ENCODE measurements at places on chromosomes 6 and 20.

DNA sequence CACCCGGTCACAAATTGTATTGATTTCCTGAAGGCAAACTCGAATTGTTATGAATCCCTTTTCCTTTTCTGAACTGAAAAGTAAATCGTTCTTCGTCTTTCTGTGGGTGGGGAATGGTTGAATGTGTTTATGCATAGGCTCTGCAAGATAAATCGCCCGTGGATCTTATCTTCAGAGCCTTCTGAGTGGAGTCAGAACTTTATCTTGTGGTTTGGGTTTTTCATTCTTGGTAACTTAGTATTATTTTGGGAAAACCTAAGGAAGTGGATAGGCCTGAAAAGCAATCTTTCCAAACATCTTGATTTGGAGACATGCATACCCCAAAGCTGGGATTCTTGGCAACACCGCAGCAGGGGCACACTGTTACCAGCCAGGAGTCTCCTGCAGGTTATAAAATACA lies 122.4 kb downstream of the MAP3K7 start:
- no peak for DNase-seq

GRCh38 chr20:58168843-58169242 lies 59.6 kb downstream of the ANKRD60 start:
- no peak for DNase-seq

- DNase-seq: no peak
Observed at GRCh38 chr6:22467645-22468044, 101.7 kb upstream of the HDGFL1 start.

DNA sequence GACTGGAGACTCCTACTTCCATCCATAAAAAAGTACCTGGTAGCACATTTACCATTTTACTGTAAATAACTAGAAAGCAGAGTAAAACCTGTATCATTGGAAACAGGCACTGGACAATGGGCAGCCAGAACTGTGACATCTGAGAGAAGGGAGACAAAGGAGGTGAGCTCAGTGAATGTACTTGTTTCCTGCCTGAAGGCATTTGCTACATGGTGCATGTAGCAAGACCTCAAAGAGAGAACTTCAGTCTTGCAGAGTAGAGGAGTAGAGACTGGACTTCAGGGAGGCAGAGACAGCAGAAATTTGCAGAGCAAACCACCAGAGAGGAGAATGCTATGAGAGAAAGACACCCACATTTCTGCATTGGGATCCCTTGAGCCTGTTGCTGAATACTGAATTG lies 171.0 kb upstream of the CCN2 start:
- no peak for DNase-seq

GRCh38 chr6:132687306-132687705 lies 26.5 kb downstream of the VNN1 start:
- DNase-seq: no peak

DNA sequence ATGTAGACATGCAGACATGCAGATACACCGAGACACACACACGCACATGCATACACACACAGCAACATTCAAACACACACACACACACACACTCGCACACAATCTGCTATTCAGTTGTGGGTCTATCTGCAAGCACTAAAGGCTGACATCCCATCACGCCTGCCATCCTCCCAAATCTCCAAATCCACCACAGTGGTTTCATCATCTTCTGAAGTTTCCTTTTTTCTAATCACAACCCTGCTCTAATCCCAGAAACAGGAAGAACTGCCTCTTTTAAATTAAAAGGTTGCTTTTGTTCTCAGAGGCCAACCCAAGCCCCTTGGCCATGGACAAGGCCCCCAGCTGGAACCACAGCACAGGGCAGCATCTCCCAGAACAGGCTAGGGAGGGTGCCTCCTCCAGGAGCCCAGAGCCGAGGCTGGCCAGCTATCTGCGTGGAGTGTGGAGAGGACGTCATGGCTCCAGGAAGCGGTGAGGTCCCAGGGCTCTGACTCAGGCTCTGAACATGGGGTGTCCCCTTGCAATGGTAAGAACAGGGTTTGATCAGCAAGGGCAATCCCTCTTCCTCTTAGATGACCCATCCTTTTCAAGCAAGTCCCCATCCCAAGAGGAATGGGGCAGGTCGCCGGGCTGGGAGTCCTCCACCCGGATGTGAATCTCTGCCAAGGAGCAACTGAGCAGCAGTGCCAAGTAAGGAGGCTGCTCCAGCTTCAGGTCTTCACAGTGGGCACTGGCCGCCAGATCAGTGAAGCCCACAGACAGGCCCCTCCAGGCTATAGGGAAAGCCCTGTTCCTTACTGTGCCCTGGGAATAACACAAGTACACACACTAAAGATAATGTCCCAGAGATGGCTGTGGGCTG lies 14.7 kb downstream of the FOXF2 start:
- no peak for DNase-seq

- no peak for DNase-seq
Observed at GRCh38 chr6:11710311-11710761, 68.3 kb downstream of the ADTRP start.

DNA sequence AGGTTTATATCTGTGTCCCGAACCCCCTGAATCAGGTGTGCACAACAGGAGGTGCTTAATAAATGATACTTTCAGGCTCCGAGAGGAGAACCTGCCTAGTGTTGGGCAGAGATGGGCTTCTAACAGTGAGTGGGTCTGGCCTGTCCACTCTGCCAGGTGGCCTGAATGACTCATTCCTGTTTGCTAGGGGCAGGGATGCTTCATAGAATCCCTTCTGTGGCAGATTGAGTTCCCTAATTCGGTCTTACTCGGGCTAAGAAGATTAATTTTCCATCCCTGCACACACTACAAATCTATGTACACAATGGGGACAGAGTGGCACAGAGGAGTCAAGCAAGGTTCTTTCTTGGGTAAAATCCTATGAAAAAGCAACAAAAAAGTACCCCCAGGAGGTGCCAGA lies 19.8 kb downstream of the SDC4 start:
- DNase-seq: no peak

- DNase-seq: no peak
Observed at GRCh38 chr6:122669868-122670267, 59.7 kb downstream of the PKIB start.

- DNase-seq: no peak
Observed at GRCh38 chr6:12280458-12280857, 9.7 kb upstream of the EDN1 start.

DNA sequence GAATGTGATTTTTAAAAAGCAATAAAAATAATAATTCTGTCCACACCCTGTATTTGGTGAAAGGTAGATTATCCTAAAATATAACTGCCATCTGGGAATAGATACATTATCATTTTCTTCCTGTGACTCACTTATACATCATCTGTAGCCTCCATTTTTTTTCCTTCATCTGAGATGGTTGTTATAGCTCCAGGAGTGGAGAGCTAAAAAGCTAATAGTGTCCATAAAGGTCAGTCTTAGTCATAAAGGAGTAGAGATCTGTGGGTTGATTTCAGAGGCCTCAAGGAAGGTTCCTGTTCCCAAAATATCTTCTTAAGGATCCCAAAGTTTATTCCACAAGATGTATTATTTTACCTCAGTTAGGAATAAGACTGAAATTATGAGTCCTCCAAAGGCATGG lies 41.1 kb downstream of the FBXO5 start:
- DNase-seq: no peak

- no peak for DNase-seq
Observed at GRCh38 chr6:143264379-143264778, 186.1 kb downstream of the ADAT2 start.

DNA sequence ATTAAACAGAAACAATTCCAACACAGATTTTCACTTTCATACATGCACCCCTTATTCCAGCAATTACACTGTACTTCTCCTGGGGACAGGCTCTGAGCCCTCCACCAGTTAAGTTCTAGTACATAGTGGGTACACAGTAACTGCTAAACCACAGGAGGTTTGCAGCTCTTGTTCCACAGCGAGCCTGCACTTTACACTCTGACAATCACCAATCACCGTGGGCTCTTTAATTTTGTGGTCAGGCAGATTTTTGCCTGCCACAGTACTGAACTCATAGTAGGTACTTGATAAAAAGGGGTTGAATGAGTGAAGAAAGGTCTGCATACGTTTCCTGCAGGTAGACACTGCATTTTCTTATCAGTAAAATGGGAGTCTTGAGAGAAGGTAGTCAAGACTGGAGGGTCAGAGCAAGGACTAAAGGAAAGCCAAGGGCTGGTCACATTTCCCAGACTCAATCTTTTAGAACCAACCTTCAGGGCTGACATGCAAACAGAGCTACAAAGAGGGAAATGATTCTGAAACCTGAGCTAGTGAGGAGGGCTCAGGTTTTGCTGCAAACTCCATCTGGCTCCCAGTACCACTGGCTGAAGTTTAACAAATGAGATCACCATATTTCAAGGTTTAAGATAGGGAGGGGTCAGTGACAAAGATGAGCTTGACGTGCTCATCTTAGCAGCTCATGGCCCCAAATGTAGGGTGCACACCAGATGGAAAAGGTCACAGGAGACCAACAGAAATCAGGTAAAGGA lies 404.6 kb downstream of the BTBD9 start:
- DNase-seq: no peak

DNA sequence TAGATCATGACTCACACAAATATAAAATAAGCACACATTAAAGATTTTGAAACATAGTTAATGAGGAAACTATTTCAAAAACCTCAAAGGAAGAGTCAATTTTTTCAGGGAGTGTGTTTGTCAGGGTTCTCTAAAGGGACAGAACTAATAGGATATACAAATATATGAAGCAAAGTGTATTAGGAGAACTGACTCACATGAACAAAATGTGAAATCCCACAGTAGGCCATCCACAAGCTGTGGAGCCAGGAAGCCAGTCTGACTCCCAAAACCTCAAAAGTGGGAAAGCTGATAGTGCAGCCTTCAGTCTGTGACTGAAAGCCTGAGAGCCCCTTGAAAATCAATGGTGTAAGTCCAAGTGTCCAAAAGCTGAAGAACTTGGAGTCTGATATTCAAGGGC lies 898.0 kb upstream of the EYS start:
- DNase-seq: no peak

DNA sequence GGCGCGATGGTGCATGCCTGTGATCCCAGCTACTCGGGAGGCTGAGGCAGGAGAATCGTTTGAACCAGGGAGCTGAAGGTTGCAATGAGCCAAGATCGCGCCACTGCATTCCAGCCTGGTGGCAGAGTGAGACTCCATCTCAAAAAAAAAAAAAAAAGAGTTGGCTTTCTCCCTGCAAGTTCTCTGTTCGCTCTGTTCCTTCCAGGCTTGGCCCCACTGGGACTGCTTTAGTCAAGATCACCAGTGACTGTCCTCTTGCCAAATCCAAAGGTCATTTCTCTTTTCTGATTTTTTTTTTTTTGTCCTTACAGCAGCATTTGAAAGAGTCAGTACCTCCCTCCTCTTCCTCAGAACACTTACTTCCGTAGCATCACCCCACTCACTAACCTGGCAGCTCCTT lies 10.8 kb upstream of the GNRH2 start:
- DNase-seq: no peak

GRCh38 chr6:151257985-151258445 lies 18.2 kb downstream of the AKAP12 start:
- no peak for DNase-seq

DNA sequence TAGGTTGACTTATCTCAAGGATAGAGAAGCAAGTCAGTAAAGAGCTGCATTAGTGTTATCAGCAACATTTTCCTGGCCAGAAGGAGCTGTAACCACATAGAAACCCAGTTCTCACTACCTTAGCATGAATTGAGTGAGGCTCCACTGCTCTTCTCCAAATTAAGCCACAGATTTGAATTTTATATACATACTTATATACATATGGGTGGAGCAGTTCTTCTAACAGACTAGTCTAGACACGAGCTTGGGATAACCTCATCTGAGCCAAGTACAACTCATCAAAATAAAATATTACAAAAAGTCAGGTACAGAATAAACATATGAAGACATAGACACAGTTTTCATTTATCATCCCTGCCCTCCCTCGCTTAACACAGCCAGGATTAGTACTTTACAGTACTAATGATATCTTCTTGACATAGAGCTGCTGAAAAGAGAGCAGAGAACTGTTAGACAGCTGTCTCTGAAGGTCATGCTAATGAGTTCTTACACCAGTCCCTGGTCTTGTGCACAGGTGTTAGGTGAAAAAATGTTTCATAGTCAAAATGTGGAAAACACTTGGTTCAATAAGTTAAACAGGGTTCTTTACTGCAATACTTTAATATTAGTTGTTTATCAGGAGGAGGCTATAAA lies 147.4 kb upstream of the HTR1E start:
- no peak for DNase-seq
